ENCODE measurements at places on chromosomes 12 and 14.

DNA sequence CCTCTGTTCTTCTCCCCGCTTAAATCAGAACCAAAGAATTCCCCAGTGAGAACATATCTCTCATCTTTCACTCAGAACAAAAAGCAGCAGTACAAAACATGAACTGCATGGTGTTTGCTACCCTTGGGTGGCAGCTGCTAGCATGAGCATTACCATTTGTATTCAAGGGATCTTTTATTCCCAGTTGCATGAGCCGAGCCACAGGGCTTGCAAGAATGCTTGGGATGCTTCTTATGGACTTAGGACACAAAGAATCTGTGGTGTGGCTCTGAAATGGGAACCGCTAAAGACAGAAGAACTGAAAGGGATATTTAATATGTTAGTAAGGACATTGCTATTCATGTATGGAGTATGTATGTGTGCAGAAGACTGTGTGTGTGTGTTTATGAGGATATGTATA is 190.6 kb downstream of the TMX1 start:
- no peak for DNase-seq

DNA sequence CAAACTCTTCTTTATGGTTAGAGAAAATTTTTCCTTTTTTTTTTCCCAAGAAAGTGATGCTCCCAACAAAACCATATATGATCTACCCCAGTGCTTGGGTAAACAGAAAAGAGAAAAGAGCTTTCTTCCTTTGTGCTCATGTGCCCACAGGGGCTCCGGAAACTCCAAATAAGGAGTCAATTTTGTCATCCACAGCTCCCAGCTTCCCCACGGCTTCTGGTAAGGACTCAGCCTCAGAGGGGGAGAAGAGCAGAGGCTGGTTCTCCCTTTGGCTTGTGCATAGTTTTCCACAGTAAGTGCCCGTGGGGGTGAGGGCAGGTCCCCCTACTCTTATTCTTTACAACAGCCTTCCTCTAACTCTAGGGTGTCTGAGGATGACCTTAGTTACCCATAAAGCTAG is 13.3 kb upstream of the RGS6 start:
- DNase-seq: no peak

DNA sequence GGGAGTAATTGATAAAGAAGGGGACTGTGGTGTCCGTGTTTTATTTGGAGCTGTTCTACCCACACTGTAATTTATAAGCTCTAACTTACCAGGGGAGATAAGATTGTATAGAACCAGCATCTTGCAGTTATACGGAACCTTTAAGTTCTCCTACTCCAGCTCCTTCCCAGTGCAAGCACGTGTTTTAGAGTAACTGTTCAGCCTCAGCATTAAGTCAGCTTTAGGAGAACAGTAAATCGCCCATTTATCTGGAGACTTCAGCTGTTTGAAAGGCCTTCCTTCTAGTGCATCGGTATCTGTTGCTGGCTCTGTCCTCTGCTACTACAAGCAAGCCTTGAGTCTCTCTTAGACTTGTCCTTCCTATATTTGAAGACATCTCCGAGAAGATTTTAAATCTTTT is 95.6 kb downstream of the ETV6 start:
- DNase-seq: no peak

GRCh38 chr14:58298477-58299400 is at the start of gene ARID4A:
TSS of gene ARID4A (plus strand) at chr14:58298555. CDS start at chr14:58299855, 1,300 bp downstream.
- peak; percentile 72 for DNase-seq

DNA sequence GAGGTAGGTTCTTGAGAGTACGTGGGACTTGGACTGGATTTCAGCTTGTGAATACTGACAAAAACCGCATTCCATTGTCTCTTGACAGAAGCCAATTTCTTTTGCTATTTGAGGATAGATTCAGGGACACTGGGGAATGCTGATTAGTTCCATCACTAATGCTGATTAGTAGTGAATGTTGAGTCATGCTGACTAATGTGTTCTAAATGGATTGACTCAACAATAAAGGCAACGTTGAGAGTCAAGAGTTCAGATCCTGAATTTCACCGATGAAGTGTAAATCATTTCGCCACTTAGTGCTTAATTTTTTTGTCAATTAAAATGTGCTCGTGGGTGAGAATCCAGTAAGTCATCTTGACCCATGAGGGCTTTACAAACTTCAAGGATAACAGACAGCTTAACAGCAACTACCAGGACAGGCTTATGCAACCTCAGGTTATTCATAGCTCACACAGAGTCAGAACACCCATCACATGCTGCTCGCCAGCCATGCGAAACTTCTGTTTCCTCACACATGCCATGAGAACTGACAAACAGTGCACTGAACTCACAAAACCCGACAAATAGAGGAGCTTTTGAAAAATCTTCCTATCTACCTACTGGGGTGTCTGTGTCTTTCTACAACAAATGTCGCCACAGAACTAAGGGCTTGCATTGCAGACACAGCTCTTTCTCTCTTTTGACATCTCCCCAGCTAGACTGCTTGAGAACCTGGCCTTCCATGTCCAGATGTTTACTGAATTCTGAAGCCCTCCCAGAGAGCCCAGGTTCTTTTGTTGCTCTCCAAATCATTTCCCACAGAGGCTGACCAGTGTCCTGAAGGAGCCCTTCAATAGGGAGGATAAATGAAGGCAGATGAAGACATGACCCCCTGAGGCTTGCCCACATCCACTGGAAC is 316.4 kb downstream of the ZFP36L1 start:
- no peak for DNase-seq

DNA sequence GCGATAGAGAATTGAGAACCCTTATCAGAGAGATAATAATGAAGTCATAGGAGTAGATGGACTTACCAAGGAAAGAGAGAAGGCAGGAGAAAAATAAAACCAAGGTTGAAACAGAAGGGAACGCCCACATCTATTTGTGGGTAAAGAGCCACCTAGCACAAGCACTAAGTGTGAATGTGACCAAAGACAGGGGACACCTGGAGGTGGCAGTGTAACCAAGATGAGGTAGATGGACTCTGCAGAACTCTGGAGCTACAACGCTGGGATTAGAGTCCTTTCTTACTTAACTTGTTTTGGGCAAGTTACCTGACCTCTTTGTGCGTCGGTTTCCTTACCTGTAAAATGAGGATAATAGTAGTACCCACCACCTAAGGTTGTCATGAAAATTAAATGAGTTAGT is 101.9 kb downstream of the SLC5A8 start:
- DNase-seq: no peak

DNA sequence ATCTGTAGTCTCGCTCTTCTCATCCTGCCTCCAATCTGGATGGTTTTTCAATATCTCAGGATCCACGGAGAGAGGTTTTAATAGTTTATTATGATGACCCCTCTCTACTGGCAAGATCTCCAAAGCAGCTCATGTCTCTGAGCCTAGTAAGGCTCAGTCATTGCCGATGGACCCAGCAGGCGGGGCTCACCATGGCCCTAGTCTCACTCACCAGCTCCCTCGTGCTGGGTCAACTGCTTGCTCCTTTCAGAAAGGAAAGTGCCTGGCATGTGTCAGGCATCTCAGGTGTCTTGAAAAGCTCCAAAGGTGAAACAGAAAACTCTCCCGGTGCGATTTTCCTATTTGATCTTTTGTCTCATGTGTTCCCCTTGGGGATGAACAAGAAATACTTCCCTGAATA is 179.0 kb downstream of the CALM1 start:
- no peak for DNase-seq

- DNase-seq: no peak
Measured at GRCh38 chr12:40993158-40993557, 195.0 kb upstream of the PDZRN4 start.

DNA sequence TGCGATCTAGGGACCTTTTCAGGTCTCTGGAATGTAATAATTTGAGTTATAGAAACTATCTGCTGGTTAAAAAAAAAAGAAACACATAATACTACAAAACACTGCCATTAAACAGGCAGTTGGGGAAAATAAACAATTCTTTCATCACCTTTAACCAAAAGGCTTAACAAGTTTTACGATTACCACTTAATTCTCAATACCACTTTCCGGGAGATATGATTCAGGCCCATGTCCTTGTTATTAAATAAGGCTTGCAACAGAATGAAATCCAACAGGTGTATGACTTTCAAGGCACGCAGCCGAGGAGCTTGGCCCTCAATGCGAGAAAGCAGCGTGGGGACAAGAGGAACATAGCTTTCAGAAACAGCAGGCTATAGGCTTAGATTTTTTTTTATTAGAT is 5.6 kb upstream of the GLRX5 start:
- no peak for DNase-seq

DNA sequence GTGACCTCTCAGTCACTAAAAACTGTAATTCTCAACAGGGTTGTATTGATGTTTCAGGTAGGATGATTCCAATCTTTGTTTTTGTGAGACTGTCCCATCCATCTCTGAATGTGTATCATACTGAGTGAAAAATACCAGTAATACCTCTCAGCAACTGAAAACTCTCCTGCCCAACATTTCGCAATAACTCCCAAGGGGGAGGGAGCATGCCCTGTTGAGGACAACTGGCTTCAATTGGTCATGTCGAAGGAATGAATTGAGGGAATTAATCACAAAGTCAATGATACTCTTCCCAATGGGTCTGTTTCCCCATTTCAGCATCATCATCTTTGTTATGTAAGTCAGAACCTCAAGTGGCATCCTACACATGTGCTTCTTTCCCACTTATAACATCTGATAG is 102.4 kb upstream of the E2F7 start:
- DNase-seq: no peak

GRCh38 chr14:97218691-97219430 is 421.7 kb downstream of the VRK1 start:
- peak; percentile 34 for DNase-seq

GRCh38 chr14:51612449-51612848 is 39.3 kb upstream of the FRMD6 start:
- DNase-seq: no peak

- no peak for DNase-seq
Measured at GRCh38 chr14:53515276-53515675, 362.2 kb upstream of the DDHD1 start.

GRCh38 chr14:91523972-91524371 is 13.9 kb upstream of the PPP4R3A start:
- DNase-seq: no peak

DNA sequence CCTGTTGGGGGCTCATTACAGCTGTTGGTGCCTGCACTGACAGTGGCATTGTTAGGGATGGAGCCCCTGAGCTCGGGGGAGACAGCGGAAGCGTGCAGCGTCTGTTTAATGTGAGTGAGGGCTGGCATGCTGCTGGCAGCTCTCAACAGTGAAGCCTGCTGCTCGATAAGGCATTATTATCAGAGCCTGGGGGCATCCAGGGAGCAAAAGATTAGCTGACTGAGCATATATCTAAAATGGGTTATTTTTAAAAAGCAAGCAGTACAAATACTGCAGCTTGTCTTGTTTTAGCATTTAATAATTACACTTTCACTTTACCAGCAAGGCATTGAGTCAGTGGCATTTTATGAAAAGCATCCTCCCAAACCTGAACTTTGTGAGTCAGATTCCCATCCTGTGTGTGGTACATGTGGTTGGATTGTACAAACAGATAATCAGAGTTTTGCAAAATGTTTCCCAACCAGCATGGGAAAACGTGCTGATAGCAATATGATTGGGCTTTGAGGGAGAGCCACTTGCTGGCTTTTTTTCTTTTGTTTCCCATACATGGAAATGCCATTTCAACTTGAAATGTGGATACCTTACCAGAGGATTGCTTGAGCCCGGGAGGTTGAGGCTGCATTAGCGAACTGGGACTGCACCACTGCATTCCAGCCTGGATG is 150.8 kb downstream of the PRKCH start:
- no peak for DNase-seq

DNA sequence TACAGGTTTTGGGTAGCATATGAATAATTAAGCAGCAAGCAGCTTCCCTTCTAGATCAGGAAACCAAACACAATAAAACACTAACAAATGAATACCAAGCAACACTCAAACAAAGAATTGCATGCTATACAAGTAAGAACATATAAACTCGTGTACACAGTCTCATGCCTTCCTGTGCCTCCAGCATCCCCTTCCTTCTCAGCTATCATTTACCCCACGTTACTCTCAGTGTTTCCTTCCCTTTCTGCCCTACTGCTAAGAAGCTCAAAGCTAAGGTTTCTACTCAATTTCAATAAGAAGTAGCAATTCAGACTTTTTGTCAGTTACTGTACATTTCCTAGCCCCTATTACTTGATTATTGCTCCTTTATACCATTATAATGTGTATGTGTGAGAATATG is 81.0 kb downstream of the DUSP16 start:
- no peak for DNase-seq

- DNase-seq: peak; percentile 49
Measured at GRCh38 chr14:76953311-76953945, 75.1 kb downstream of the IRF2BPL start.

- DNase-seq: no peak
Measured at GRCh38 chr12:129226851-129227250, 373.6 kb downstream of the GLT1D1 start.

DNA sequence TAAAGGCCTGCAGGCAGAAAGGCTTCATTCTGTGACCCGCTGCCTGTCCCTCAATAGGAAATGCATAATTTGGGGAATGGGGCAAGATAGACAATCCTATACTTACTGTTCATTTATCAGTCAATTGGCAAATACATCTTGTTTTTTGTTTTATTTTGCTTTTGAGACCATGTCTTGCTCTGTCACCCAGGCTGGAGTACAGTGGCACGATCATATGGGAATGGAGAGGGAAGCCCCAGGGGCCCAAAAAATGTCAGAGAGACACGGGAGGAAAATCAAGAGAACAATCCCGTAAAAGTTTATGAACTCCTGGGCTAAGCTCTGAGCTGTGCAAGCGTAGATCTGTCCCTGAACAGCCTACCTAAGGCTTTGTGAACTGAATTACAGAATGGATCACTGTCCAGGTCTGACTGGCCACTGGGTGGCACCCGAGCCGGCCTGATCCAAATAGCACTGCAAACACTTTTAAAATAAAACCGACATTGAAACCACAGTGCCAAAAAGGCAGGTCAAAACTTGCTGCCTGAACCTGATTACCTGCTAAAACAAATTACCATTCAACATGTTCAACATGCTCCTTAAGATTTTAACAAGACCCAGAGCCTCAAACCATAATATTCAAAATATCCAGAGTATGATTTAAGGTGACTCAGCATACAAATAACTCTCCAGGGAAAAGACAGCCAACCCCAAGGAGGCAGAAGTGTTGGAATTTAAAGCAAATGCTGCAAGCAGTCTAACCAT is 11.8 kb downstream of the COPS7A start:
- peak; percentile 33 for DNase-seq

DNA sequence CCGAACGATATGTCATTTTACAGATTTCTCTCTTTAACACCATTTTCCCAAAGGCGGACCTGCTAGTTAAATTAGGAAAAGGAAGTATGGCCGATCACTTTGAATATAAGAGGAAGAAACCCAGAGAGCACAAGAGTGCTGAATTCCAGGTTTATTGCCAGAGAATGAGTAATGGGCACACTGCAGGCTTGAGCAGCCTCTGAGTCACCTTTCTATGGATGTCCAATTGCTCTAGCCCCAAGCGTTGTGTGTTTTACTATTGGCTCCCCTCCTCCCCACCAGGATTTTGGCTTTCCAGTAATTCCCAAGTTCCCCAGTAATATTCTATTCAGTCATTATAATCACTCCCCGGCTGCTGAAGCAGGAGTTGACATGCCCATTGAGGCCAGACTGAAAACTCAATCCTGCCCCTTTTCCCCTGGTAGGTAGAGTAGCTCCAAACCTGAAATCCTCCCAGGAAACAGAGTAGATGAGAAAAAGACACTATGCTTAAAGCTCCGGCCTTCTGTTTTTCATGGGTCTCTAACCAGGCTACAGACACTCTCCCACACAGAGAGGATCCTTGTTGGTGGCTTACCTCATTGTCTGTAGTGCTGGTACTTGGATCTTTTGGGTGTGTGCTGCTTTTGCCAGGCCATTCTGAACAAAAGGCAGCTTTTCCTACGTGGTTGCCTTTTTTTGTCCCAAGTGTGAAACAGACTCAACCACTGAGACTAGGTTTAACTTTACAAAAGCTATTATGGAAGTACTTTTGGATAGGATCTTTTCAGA is 704.3 kb upstream of the FLRT2 start:
- DNase-seq: no peak

All from activated CD8-positive, alpha-beta memory T cell treated with anti-CD3 and anti-CD28 coated beads, Interleukin-2, amount 50 U/mL, for 4 hours (primary cell).